ENCODE measurements at places on chromosomes 2 and 18. TPM values are rescaled to one million over a fixed set of nuclear protein-coding genes. Genes with fewer than 3 reads are reported as not detected.

The C2orf15 gene
- 6.9 TPM for total RNA-seq

The DOK1 gene
- 2.5 TPM for total RNA-seq

The C2orf74 gene
- 17.1 TPM for total RNA-seq

The SERPINB4 gene
- total RNA-seq = not detected

The RND3 gene
- total RNA-seq = 118 TPM

The TEX44 gene
- not detected for total RNA-seq

The NYAP2 gene
- not detected for total RNA-seq

The RAD51AP2 gene
- total RNA-seq = not detected

The GPR55 gene
- total RNA-seq = not detected

The HOXD13 gene
- not detected for total RNA-seq

The WDR7 gene
- 23.2 TPM for total RNA-seq

The POTEI gene
- not detected for total RNA-seq

The MAPRE2 gene
- total RNA-seq = 32.9 TPM

The FOXD4L1 gene
- total RNA-seq = 0.92 TPM

Data from Calu3 (cell line).